M059J (cell line): ENCODE measurements at places on chromosomes 5 and 9.

DNA sequence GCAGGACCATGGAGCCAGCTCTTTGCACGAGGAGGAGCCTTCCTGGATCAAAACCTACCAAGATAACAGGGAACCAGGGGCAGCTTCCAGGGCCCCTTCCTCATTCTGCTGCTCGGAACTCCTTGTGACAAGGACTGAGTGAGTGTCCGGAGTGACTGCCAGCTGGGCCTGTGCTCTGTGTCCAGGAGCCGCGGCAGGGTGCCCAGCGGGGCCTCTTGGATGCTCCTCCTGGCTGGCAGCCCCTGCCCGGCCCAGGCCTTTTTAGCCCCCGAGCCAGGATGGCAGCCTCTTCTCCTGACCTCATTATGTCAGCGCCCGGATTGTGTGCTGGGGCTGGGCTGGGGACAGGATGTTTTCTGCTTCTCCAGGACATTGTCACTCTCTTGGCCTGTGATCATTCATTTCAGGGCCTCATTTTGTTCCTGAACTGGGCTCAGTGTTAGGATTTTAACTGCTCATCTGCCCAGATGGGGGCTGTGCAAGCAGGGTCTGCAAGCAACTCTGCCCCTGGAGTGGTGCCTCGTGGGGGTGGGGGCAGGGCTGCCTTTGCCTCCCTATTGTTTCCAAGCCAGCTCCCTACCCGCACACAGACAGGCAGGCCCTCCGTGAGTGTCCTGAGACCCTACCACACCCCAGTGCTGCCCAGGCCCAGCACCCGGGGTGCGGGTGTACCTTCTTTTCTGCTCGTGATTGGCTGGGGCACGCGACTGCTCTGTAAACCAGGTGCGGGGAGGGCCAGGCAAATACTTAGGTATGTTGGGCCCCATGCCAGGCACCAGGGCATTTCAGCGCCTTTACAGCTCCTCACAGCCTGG, 161.6 kb downstream of the COL23A1 start:
- DNase-seq = peak; percentile 23

DNA sequence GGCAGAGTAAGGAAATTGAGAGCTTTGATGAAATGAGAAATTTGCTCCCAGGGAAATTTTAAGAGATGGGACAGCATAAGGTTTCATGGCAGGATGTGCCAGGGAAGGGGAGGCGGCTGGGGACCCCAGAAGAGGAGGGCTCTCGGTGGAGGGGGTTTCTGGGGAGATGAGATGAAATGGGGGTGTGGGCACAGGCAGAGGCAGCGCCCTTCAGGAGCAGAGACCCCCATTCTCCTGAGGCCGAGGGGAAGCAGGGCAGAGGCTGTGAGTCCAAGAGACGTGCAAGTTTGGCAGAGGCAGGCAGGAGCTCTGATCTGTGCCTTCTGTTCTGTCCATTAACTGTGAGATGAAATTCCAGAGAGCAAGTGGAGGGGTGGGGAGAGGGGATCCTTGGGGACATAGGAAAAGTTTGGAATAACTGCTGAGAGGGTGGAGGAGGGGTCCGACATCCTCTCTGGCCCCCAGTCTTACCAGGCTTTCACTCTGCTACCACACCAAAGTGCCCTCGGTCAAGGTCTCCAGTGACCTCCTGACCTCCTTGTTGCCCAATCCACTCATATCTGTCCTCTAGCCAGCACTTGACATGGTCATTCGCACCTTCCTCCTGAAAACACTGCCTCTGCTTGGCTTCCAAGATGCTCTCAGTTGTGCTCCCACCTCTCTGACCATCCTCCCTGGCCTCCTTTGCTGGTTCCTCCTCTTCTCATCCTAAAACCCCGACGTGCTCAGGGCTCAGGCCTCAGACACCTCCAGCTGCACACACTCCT, 108.1 kb upstream of the MVB12B start:
- DNase-seq = no peak

- no peak for DNase-seq
Observed at GRCh38 chr9:76571743-76572146, 112.8 kb downstream of the GCNT1 start.

GRCh38 chr5:127290946-127291693, 524 bp downstream of the MEGF10 start:
- no peak for DNase-seq

- no peak for DNase-seq
Observed at GRCh38 chr9:22060831-22061383, 51.8 kb upstream of the CDKN2B start.

DNA sequence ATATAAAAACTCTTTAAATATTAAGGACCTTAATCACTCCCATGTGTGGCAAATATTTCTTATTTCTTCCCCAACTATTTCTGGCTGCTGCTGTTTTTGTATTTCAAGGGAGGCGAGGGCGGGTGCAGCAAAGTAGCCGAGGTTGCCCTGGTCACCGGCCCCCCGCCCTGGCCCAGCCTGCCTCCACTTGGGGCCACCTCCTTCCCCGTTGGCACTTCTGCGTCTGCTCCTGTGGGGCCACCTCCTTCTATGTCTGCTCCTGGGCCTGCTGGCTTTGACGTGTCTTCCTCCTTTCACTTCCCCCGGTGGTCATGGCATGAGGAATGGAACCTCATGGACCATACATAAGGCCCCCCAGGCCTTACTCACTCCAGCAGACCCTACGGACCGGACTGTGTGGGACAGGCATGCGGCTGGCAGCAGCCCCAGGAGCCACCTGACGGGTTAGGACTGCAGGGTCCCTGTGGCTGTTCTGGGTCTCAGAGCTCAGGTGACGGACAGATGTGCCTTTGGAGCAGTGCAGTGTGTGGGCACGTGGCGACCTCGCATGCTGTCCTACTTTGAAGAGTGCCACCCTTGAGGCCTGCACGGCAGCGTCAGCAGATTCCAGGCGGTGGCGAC, 5.8 kb upstream of the ENTPD8 start:
- DNase-seq = no peak

- DNase-seq = no peak
Observed at GRCh38 chr5:73437777-73438644, 10.6 kb downstream of the FOXD1 start.

GRCh38 chr5:170701334-170701733, 82.2 kb upstream of the GABRP start:
- DNase-seq = no peak

DNA sequence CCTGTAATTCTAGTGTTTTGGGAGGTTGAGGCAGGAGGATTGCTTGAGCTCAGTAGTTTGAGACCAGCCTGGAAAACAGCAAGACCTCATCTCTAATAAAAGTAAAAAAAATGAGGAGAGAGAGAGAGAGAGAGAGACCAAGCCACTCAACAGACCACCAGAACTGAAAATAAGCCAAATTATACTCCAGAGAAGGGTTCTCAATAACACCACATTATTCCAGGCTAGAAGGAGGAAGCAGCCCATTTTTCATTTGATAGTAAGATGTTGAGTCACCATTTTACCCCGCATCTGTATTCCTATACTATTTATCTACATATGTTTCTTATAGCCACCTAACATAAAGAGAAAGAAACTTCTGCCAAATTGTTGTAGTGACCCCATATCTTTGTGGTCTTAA, 134.8 kb downstream of the PCSK5 start:
- no peak for DNase-seq

- DNase-seq = no peak
Observed at GRCh38 chr5:99177796-99178195, 249.0 kb upstream of the CHD1 start.

GRCh38 chr9:129786481-129786880, 16.5 kb upstream of the TOR1B start:
- no peak for DNase-seq

- no peak for DNase-seq
Observed at GRCh38 chr9:92119586-92119985, 4.4 kb upstream of the SPTLC1 start.

GRCh38 chr5:34043099-34043876, at the start of gene C1QTNF3:
C1QTNF3 (minus strand) TSS chr5:34043213; CDS start chr5:34043125, 88 bp downstream.
- DNase-seq = no peak

- DNase-seq = no peak
Observed at GRCh38 chr9:79630521-79631403, 59.0 kb downstream of the TLE4 start.

- DNase-seq = peak; percentile 51
Observed at GRCh38 chr9:26656003-26656870, 236.4 kb downstream of the CAAP1 start.

DNA sequence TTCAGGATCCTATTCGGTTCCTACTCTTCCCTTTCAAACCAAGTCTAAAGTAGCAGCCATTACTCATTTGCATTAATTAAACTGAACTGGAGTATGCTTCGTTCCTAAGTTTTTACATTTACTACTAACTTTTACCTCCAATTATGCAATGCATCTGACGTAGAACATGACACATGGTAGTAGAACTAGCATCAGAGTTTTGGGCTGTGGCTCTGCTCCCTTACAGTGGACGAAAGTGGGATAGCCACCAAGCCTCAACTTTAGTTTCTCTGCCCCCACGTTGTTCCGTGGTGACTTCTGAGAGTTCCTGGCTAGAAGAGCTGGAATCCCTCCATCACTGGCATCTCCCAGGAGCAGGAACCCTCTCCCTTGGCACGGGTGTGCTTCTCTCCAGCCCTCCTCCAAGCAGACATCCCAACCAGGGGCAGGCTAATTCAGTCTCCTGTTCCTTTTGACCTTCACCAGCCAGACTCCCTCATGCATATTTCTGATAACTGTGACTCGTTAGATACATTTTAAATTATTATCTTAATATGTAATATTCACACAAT, 2.9 kb downstream of the IFNE start:
- DNase-seq = no peak

GRCh38 chr5:117792476-117792875, 1195.9 kb downstream of the DTWD2 start:
- no peak for DNase-seq
